Activated T-helper 1 cell treated with anti-CD3 and anti-CD28 coated beads, Interleukin-2, amount 50 U/mL, for 16 hours (primary cell): ENCODE measurements at places on chromosomes 1 and 21.

DNA sequence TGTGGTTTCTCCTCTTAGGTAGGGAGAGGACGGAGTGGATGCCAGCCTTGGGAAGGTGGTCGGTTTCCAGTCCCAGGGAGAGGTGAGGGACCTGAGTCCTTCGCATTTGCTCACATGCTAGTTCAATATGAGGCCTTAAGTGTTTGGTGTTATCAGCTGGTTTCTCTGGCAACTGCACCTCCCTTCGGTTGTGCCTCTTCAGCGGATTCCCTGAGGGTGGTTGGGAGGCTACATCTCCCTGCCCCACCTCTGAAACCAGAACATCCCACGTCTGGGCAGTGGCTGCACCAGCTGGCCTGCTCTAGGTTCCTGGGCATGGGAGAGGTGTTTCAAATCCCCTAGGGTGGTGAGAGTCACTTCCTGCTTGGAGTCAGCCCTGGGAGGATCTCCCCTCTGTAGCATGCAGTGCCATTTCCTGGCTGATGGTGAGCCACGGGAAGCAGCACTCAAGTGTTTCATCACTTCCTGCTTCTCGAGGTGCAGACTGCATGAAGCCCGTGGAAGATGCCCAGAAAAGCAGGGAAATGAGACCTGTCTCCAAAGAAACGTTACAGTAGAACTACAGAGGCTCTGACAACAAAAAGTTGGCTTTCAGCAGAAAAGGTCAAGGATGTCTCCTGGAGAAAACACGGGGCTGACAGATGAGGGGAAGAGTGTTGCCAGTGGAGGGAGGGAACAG is 4.5 kb downstream of the TMEM125 start:
- peak; percentile 4 for DNase-seq

- DNase-seq, result no peak
Measured at GRCh38 chr1:31734582-31735107, 29.5 kb downstream of the ADGRB2 start.

DNA sequence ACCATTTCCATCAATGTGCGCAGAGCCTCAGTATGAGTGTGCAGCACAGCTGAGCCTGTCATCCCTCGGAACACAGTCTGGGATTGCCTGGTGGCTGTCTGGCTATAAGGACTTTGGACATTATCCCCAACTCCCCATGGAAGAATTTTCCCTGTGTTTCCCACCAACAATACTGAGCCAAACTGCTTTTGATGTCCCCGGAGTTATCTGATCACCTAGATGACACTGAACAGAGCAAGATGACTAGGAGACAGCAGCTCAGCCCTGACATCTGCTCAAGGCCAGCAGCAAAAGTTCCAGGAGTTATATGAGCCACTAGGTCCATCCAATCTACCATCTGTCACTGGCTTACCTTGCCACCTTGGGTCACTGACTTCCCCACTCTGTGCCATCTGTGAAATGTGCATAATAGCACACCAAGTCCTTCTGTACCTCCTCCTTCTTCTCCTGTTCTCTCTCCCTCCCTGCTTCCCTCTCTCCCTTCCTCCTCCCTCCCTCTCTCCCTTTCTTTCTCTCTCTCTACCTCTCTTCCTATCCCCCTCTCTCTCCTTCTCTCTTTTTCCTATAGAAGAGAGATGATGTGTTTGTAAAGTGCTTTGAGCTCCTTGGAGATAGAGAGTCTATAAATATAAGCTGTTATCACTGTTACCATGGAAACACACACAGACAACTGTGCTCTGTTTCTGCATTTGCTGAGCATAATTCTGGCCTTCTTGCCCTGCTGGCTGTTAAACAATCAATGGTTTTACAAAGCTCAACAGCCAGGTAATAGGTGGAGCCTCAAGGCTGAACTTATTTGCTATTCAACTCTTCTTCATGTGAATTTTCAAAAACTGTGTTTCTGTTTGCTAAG is 19.7 kb upstream of the ATP1B1 start:
- DNase-seq, result no peak

DNA sequence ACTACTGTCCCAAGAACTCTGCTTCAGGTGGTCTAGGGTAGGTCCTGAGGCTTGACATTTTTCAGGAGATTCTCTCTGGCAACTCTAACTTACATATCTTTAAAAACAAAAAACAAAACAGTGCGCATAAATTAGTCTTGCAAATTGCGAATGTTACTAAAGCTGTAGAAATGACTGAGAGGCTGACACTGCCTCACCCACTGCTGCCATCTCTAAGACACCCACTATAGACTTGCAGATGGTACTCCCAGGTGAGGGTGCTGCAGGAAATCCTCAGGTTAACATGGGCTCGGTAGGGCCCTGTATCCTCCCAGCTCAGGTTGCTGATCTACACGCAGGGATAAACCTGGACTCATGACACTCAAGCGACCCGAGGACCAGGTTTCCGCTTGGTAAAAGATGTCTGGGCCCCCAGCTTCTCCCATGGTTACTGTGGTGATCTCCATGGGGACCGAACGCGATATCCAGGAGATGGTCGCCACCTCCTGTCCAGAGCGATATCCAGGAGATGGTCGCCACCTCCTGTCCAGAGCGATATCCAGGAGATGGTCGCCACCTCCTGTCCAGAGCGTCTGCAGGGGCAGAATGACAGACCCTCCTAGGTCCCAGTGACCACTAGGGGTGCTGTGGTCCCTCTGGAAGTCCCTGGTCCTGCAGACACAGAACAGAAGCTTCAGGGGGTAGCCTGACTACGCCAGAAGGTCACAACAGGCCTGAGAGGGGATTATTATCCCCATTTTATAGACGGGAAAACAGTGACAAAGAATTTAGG is 16.2 kb upstream of the LY9 start:
- no peak for DNase-seq

- DNase-seq, result no peak
Measured at GRCh38 chr1:225544263-225544662, 108.7 kb downstream of the ENAH start.

- DNase-seq, result no peak
Measured at GRCh38 chr1:193402037-193402436, 215.6 kb upstream of the B3GALT2 start.

DNA sequence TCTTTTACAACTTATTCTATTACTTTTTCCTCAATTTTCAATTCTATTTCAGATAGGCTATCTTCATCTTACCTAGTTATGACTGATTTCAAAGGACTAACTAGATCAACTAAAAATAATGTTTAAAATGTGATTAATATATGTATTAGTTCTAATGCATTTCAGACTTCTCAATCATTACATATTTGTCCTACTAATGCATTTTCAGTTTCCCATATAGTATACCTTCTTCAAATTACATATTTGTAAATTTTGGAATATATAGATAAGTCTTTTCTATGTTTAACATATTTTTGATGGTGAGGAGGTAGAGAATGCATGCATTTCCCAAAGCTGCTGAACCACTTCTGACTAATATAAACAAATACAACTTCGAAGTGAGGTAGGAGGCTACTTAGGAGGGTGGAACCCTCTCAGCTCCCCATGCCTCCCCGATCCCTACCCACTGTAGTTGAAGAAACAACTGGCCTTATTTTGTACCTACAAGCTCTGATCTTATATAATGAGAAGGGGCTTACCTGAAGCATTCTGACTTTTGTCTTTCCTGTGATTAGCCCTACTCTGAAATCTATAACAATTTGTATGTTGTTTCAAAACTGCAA is 1.7 kb downstream of the TRMT1L start:
- DNase-seq, result no peak

DNA sequence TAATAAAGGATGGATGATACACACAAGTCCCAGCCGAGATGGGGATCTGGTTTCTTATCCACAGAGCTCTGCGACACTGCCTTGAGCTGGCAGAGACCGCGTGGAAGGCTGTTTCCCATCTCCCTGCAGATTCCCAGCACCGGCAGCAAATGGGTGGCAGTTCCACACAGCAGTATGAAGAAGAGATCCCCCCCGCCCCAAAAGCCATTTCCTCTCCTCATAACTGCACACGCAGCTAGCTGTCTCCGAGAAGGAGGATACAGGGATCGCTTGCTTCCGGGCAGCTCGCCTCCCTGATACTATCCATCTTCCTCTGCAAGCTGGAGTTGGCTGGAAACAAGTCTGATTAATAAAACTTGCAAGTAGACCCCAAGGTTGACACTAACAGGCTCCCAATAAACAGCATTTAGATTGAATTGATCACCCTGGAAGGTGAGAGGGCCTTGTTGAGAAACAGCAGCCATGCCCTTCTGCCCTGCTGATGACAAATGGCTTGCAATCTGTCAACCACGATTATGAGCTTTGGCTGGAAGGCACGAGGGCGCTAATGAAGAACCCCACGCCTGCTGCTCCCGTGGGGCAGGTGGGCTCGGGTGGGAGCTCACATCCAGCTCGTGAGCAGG is 642.3 kb downstream of the AJAP1 start:
- DNase-seq, result no peak

DNA sequence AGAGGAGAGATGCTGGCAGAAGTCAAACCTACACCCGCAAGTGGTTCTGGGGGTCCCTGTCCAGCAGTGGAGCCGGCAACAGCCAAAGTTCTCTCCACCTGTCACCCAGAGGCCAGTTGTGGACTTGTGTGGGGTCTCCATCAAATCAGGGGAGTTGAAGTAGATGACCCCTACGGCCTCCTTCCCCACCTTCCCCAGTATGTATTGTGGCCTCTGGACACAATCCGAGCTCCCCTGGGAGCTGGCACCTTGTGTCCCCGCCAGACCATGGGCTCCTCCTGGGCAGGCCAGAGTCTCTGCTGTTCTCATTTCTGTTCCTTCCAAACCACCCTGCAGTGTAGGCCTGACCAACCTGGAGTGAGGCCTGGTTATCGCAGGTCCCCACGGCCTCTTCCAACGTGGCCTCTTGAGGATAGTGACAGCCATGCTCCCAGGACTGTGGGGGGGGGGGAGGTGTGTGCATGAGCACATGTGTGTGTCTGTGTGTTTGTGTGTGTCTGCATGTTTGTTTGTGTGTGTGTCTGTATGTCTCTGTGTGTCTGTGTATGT is 246.4 kb downstream of the MATN1 start:
- no peak for DNase-seq

- DNase-seq, result no peak
Measured at GRCh38 chr1:6498576-6499111, 7.2 kb upstream of the PLEKHG5 start.

- no peak for DNase-seq
Measured at GRCh38 chr1:27099135-27099586, 55.8 kb downstream of the SLC9A1 start.
